ENCODE measurements at places on chromosomes 1 and 21.
A peak's percentile ranks its signal among the peaks of the same experiment; 100 is the strongest.

GRCh38 chr1:219666242-219666641 lies 53.3 kb upstream of the ZC3H11B start:
- peaks cover 1% of the 10 kb centered on the region for H3K4me1 ChIP-seq
- H3K4me3 ChIP-seq, result no peak overlapping the region
- H3K36me3 ChIP-seq, result no peaks in the 10 kb centered on the region
- H3K27me3 ChIP-seq, result no peaks in the 10 kb centered on the region
- no peak overlapping the region for H3K27ac ChIP-seq
- DNase-seq, result no peak

DNA sequence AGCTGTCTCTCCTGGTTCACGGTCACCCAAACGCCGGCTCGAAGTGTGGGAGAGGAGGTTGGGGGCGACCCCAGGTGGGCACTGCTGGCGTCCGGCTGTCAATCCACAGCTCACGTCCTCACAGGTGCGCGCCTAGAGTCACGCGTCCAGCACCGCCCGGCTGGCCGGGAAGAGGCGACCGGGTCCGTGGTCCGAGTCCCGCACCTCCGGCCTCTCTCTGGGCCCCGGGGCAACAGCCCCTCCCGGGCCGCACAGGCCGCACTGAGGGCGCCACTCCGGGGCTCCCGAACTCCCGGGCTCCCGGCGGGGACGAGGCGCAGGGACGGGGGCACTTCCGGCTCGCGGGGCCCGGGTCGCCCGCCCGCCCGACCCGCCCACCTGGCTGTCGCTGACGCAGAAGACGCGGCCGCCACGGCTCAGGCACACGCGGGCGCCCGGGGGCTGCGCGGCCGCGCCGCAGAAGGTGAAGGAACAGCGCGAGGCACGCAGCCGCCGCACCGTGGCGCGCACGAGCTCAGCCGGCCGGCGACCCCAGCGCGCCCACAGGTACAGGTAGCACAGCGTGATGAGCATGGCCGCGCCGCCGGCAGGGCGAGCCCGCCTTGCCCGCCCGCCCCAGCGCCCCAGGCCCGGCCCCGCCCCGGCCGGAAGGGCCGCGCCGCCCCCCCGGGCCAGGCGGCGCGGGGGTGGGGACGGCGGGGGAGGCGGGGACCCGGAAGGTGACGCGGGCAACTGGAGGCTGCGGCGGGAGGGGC lies at the start of gene HLCS:
TSS of gene HLCS (minus strand) at position 604 of the 755 bp plus-strand sequence. CDS start at position 573, 31 bp downstream.
- DNase-seq, result peak; percentile 62
- no peaks in the 10 kb centered on the region for H3K27me3 ChIP-seq
- H3K4me3 ChIP-seq, result peak within 1 kb of the TSS; percentile 97
- H3K27ac ChIP-seq, result peak within 1 kb of the TSS; percentile 67

DNA sequence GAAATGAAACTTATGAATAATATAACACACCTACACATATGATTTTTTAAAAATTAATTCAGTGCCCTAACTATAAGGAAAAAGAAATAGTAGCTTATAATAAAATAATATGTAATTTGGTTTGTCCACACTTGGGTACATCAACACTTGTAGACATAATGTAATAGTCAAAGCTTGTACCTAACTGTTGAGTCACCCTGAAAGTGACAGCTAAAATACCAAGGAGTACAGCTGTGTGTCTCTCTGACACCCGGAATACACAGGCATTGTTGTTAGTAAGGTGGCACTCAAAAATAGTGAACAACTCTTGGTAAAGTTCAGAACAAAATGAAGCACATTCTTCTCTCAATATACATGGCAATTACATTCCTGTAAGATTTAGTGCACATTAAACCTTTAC lies 243.4 kb downstream of the TRABD2B start:
- H3K27me3 ChIP-seq, result no peaks in the 10 kb centered on the region
- DNase-seq, result no peak
- H3K4me3 ChIP-seq, result no peak overlapping the region
- peaks cover 1% of the 10 kb centered on the region for H3K4me1 ChIP-seq
- H3K36me3 ChIP-seq, result no peaks in the 10 kb centered on the region
- H3K27ac ChIP-seq, result no peak overlapping the region

- no peak overlapping the region for H3K27ac ChIP-seq
- no peak for DNase-seq
- H3K27me3 ChIP-seq, result no peaks in the 10 kb centered on the region
- H3K36me3 ChIP-seq, result no peaks in the 10 kb centered on the region
These were observed 22.9 kb upstream of the SLC19A2 start for GRCh38 chr1:169508432-169509338.

DNA sequence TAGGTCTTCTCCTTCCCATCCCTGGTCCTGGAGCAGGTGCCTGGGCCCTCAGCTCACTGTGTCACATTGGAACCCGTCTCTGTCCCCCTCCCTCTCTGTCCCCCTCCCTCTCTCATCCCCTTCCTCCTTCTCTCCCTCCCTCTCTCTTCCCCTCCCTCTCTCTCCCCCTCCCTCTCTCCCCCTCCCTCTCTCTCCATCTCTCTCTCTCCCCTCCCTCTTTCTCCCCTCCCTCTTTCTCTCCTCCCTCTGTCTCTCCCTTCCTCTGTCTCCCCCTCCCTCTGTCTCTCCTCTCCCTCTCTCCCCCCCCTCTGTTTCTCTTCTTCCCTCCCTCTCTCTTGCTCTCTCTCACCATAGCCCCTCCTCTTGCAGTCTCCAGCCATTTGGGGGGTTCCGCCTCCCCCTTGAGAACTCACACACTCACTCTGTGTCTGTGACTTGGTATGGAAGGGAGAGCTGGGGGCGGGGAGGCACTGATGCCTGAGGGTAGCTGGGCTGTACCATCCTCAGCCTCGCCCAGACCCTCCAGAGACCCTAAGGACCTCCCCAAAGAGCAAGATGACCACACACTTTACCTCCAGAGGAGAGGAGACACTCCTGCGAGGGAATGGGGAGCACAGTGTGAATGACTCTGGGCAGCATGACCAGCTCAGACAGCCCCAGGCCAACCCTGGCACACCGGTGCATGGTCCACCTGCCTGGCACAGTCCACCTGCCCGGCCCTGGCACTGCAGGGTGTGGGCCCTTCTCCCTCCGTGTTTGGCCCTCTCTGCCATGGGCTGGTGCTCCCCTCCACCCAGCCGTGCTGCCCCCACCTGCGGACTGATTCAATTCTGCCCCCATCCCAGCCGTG lies 102.8 kb upstream of the ARHGEF16 start:
- peaks cover 7% of the 10 kb centered on the region for H3K4me1 ChIP-seq
- H3K36me3 ChIP-seq, result no peaks in the 10 kb centered on the region
- peak overlapping the region; percentile 36 for H3K4me3 ChIP-seq

DNA sequence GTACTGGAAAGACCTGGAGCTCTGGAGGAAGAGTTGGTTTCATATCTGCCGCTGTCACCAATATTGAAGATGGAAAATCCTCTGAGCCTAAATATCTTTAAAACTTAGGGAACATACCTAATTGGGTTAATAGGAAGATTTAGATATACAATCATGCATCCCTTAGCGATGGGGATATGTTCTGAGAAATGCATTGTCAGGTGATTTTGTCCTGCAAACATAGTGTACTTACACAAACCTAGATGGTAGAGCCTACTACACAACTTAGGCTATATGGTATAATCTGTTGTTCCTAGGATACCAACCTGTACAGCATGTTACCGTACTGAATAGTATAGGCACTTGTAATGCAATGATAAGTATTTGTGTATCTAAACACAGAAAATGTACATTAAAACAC lies 22.5 kb downstream of the YTHDF2 start:
- peaks cover 91% of the 10 kb centered on the region for H3K36me3 ChIP-seq
- DNase-seq, result no peak
- no peaks in the 10 kb centered on the region for H3K27me3 ChIP-seq
- no peak overlapping the region for H3K27ac ChIP-seq
- H3K4me3 ChIP-seq, result no peak overlapping the region

- no peak overlapping the region for H3K4me3 ChIP-seq
- H3K27me3 ChIP-seq, result no peaks in the 10 kb centered on the region
- DNase-seq, result no peak
- no peak overlapping the region for H3K27ac ChIP-seq
- peaks cover 6% of the 10 kb centered on the region for H3K4me1 ChIP-seq
- H3K36me3 ChIP-seq, result peaks cover 8% of the 10 kb centered on the region
These were observed 4.5 kb upstream of the TUFT1 start for GRCh38 chr1:151535326-151536271.

DNA sequence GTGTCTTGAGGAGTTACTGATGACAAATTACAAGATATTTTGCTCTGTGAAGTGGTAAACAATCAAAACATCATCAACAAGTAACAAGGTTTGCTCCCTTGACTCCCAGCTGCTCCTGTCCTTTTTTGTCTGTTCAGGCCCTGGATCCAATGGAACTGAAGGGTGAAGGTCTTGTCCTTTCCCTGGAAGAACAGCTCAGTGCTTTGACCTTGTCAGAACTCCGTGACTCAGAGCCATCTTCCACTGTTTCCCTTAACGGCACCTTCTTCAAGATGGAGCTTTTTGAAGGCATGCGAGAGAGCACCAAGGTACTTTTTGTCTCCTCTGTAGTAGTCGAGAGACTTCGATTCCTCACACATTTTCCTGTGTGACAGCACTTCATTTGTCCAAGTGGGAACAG lies 29.0 kb downstream of the TRIM45 start:
- no peak overlapping the region for H3K4me3 ChIP-seq
- H3K27me3 ChIP-seq, result no peaks in the 10 kb centered on the region
- no peak overlapping the region for H3K27ac ChIP-seq
- DNase-seq, result no peak
- peaks cover 26% of the 10 kb centered on the region for H3K4me1 ChIP-seq
- peaks cover 97% of the 10 kb centered on the region for H3K36me3 ChIP-seq

DNA sequence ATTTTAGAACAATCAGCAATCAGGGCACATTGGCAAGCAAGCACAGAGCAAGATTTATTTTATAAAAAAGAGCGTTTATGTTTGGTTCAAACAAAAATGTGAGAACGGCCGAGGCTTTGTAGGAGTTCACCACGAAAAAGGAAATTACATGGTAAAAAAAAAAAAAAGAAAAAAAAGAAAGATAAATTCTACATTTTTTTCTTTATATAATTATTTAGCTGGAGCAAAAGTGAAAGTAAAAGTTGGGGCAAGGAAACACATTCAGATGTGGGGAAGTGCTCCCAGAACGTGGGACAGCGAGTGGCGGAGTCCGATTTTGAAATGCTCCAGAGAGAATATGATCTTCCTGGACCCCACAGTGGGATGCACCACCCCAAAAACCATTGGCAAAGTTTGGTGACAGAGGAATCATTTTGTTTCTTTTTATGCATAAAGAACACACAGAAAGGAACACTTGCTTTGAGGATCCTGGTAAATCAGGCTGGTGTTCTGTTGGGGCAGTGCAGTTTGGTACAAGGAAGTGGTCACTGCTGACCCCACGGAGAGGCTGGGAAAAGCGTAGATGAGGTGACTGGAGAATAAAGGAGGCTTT lies 16.3 kb upstream of the ATP5PO start:
- DNase-seq, result no peak
- no peaks in the 10 kb centered on the region for H3K27me3 ChIP-seq
- H3K4me3 ChIP-seq, result no peak overlapping the region
- no peak overlapping the region for H3K27ac ChIP-seq
- H3K36me3 ChIP-seq, result no peaks in the 10 kb centered on the region

- H3K27ac ChIP-seq, result no peak overlapping the region
- H3K4me3 ChIP-seq, result peak overlapping the region; percentile 51
- no peaks in the 10 kb centered on the region for H3K36me3 ChIP-seq
- DNase-seq, result peak; percentile 92
These were observed 48.0 kb upstream of the ZC3H11B start for GRCh38 chr1:219660666-219661463.

All from neuronal stem cell (in vitro differentiated cells).